ENCODE measurements at places on chromosomes 6 and 20.

DNA sequence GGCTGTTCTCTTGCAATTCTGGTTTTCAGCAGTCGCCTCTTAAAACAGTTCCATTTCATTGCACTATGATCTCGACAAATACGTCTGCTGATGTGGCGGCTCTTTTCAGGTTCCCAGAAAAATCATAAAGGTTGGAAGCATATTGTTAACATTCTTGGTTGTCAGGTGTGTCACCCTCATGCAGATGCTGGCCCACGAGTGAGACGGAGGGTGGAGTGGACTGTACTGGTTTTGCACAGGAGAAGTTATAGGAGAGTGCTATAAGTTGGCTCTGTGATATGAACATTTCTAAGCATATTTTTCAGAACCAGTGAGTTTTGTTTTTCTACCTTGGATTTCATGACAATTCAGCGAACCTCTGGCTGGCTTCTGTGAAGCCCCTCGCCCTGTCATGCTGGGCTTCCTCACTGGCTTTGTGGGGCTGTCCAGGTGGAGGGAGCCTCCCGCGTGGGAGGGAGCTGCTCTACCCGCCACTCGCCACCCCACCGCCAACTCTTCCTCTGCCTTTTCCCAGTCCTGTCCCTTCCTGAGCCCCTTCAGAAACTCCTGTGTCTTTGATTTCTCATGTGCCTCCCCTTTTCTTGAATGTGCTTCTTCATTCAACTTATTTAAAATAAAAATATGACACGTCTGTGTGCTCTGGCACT, 10.6 kb downstream of the IRF4 start:
- DNase-seq: no peak

DNA sequence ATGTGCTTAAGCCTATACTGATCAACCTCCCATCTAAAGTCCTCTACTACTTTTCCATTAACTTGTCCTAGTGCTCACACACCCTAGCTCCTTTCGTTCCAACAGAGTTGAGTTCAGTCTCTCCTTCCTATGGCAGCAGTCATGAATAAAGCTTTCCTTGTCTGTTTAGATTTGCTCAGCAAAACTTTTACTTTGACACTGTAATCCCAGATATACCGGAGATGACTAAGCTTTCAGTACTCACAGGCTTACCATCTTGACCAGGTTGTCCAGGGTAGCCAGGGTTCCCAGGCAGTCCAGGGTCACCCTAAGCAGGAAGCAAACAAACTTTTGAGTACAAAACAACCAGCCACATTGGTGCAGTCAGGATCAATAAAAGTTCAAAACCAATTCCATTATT, 90.7 kb downstream of the COL21A1 start:
- DNase-seq: no peak

DNA sequence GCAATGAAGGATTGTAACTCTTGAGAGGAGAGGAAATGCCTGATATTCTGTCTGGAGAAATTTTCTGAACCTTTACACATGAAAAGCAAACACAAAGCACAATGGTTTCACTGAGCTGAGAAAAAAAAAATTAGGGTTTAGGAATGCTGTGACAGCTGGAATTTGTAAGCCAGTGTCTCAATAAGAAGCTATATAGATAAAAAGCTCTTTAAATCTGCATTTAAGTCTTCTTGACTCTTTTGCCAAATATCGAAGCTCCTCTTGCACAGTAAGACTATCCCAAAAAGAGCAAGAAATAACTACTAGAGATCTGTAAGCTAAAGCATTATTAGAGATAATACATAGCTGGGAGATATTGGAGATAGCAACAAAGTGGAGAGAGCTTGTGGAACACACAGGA, 1334.0 kb upstream of the CITED2 start:
- DNase-seq: no peak

GRCh38 chr20:34022839-34023234, 29.1 kb downstream of the RALY start:
- no peak for DNase-seq

- DNase-seq: no peak
These were observed 20.2 kb upstream of the TBC1D7 start for GRCh38 chr6:13348334-13349113.

DNA sequence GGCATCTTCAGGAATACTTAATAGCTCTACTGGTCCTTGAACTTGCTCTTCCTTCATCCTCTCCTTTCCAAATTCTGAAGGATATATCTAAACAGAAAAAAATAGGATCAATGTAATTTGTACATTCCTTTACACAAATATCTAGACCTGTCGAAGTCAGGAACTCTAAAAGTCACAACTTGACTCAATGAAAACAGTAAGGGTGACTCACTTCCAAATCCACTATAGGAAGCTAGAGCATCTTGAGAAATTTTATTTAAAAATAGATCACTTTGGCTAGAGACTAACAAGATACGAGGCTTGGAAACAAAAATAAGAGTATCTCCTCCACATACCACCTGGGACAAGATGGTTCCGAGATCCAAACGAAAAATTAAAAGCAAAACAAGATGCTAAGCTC, 12.2 kb downstream of the ESF1 start:
- no peak for DNase-seq

DNA sequence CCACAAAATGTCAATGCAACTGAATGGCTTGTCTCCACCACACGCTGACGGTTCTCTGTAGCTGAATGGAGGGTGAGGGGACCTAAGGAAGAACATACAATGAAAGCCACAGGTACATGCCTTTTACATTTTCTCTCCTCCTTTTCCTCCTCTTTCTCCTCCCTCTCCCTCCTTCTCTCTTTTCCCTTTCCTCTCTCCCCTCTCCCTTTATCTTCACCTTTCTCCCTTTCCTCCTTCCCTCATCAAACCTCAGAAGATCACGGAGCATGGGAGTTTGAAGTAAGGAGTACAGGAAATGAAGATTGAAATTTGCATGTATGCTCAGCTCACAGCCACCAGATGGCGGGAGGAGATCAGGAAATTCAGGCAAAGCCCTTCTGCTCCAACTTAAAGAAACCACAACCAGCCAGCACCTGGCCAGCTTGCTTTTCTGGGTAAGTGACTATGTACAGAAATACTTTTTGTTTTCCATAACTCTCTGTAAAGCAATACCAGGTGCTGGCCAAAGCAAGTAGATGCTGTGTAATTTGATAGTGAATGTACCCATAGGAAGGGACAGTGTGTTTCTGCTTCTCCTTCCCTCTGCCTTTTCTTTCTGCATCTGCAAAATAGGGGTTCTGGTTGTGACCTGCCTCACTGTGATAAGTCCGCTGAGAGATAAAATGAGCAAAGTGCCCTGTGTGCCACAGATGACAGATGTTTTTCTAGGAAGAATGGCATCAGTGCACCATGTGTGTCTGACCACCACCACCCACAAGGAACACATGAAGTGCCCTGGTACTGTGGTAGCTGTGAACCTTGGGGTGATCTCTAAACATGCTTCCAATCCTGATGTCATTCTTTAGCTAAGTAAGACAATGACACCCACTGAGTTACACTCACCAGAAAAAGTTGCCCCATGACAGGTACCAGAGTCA, 18.6 kb upstream of the FOXO3 start:
- DNase-seq: peak; percentile 47

DNA sequence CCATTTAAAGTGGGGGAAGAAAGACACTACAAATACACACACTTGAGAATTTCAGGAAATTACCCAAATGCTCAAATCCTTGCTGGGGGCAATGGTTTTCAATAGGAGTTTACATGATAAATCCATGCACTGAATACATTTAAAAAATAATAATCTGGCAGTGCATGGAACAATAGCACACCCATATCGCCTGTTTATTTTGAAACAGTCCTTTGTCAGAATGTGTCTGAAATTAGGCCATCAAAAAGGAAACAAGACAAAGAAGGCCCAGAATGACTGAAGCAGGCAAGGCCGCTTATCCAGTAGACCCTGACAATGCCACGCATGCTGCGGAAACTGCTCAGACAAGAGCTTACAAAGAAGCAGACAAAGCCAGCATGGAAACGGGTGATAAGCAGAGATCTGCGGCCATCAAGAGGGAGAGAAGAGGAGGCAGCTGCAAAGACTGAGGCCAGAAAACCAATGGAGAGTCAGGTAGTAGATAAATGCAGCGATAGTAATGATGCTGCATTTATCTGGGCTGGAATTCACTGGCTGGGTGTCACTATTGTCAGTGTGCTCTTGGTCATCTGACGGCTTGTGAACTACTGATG, 211.9 kb upstream of the CNR1 start:
- DNase-seq: no peak

DNA sequence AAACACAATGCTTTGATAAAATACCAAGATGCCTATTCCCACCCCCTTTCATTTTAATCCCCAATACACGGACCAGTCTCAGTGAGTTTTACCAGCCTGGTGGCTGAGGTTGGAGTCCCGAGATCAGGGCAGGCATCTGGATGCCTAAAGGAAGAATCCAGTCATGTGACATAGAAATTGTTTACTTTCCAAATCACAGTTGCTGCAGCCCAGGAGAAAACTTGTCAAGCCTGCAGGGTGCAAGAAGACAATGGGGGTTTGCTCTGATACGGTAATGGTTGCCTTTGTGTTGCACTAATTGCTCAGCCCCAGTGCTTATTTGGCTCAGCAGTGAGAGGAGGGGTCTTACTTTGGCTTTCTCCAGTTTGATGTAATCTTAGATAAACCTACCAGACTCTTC, 308.5 kb upstream of the POU3F2 start:
- DNase-seq: no peak

- DNase-seq: no peak
These were observed 68.5 kb downstream of the FYN start for GRCh38 chr6:111804627-111805235.

DNA sequence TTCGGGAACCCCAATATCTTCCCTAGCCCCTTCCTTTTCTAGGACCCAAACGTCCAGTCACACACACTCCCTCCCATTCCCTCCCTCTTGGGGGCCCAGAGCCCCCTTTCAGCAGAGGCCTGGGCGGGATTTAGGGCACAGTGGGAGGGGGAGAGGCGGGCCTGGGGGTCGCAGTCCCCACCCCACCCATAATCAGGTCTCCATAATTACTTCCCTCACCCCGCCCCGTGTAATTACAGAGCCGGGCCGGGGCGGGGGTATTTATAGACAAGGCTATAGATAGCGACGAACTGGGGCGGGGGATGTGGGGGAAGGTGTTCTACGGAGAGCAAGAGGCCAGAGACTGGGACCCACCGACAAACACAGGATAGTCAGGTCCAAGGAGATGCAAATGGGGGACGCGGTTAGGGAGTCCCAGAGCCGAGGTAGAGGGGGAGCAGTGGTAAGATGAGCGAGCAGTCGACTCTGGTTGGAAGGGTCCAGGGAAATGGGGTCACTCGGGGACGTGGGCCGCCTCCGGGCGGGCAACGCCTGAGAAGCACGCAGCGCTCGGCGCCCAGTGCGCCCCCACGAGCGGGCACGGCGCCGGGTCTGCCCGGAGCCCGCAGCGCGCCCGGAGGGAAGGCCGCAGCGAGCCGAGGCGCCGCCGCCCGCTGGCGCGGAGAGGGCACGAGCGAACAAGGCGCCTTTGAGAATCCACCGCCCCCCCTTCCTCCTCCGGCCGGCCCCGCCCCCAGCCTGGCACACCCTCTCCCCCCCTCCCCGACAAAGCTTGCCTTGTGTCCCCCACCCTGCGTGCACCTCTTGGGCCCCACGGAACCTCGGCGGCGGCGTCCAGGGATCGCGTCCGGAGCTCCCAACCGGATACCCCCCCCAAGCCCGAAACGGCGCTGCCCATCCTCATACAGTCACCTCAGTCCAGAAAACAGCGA, 670 bp upstream of the COL11A2 start:
- DNase-seq: no peak

DNA sequence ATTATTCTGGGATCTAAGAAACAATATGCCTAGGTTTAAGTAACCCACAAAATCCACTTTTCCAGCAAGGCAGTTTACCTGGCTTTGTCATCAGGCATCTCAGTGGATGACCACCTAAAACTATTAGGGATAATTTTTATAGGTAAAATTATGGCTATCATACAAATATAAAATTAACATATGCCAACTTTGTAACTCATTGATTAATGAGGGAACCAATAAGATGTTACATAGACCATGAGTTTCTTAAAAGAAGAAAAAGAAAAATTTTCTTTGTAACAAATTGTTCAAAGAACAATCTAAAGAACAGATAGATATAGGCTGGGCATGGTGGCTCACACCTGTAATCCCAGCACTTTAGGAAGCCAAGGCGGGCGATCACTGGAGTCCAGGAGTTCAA, 49.7 kb upstream of the FILIP1 start:
- no peak for DNase-seq

- DNase-seq: no peak
These were observed 388.3 kb downstream of the BMP2 start for GRCh38 chr20:7155794-7156193.

Measured in KG1 (cell line).